Stimulated activated CD4-positive, alpha-beta T cell treated with anti-CD3 and anti-CD28 coated beads, TNF-alpha, amount 100 ng/mL, for 48 hours (primary cell): ENCODE measurements at places on chromosomes 1 and 21.

- no peak for DNase-seq
Observed at GRCh38 chr21:37531431-37531932, 164.9 kb downstream of the DYRK1A start.

- DNase-seq = no peak
Observed at GRCh38 chr21:44954281-44954771, 14.5 kb downstream of the SLX9 start.

GRCh38 chr1:104932949-104933679 is 1183.4 kb downstream of the AMY1C start:
- no peak for DNase-seq

GRCh38 chr21:37551993-37552355 is 185.4 kb downstream of the DYRK1A start:
- DNase-seq = no peak

DNA sequence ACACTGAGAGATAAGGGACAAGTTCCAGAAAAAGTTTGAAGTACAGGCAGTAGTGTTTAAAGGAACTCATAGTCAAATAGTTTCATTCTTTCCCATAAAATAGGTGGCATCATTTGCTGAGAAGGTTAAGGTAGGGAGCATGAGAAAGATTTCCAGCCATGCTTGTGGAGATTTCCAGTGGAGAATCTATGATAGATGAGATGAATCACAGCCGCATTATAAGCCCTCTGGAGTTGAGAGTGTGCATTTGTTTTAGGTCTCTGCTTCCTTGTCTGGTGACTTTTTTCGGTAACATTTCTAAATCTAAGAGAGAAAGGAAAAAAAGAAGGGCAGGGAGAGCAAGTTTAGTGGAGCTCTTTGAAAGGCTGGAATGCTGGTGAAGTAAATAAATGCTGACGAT is 108.7 kb downstream of the DISP1 start:
- DNase-seq = no peak

GRCh38 chr1:40338745-40339419 is 21.8 kb upstream of the COL9A2 start:
- peak; percentile 85 for DNase-seq

DNA sequence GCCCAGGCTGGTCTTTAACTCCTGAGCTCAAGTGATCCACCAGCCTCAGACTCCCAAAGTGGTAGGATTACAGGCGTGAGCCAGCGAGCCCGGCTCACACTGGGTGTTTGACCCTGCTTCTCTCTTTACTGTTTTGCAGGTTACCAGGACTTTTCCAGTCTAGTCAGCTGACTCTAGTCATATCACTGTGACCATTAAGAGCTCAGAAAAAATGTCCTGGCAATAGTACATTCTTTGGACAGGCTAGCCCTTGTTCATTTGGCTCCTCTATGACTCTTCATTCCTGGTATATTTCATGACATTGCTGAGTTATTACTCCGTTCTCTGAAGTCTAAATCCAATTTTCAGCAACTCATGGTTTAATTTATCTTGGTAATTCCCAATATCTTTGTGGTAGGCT is 8.0 kb upstream of the CA6 start:
- no peak for DNase-seq

- no peak for DNase-seq
Observed at GRCh38 chr21:41011951-41012366, 156.0 kb upstream of the BACE2 start.

GRCh38 chr21:45054927-45055612 is 19.3 kb upstream of the ADARB1 start:
- DNase-seq = no peak

DNA sequence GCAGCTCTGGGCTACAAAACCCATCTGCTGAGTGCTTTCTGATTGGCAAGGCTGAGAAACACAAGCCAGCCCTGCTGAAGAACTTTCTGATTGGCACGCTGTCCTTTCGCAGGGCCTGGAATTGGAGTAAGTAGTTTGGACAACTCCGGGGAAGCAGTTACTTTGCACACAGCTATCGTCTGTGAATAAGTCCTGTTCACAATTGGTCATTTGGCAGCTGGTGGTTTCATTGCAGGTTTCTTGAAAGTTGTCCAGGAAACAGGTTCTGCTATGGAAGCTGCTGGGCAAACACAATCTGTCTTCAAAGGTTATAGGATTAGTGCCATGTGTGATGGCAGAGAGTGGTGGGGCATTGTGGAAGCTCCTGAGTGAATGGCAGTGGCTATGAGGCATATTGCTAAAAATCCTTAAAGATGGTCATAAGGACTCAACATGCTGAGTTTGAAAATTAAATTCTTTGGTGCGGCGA is at the start of gene KRTAP27-1:
TSS of gene KRTAP27-1 (minus strand) at position 419 of the 469 bp plus-strand sequence. CDS start at position 393, 26 bp downstream.
- DNase-seq = no peak

- DNase-seq = no peak
Observed at GRCh38 chr1:21097729-21098128, 79.0 kb downstream of the EIF4G3 start.

GRCh38 chr1:206779638-206780037 is 7.3 kb upstream of the IL10 start:
- no peak for DNase-seq

DNA sequence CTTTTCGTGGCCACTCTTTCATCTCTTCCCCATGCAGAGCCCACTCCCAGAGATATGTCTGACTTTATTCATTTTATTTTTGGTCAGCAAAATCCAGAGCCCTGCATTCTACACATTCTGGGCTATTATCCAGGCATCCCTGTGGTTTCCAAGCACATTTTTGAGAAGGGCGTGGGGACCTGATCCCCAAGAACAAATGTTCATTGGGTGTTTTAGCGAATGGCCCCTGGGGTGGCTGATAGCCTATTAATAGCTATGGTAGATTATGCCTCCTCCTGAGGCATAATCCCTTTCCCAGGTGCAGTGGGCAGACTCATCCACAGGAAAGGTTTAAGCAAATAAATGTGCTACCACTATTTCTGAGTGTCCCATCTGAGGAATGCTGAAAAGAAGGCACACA is 511.8 kb upstream of the USP24 start:
- no peak for DNase-seq

- DNase-seq = no peak
Observed at GRCh38 chr1:192797143-192797542, 11.7 kb upstream of the RGS2 start.

GRCh38 chr1:7298145-7298544 is 473.0 kb upstream of the VAMP3 start:
- no peak for DNase-seq

- no peak for DNase-seq
Observed at GRCh38 chr1:185498207-185498606, 181.2 kb upstream of the IVNS1ABP start.

DNA sequence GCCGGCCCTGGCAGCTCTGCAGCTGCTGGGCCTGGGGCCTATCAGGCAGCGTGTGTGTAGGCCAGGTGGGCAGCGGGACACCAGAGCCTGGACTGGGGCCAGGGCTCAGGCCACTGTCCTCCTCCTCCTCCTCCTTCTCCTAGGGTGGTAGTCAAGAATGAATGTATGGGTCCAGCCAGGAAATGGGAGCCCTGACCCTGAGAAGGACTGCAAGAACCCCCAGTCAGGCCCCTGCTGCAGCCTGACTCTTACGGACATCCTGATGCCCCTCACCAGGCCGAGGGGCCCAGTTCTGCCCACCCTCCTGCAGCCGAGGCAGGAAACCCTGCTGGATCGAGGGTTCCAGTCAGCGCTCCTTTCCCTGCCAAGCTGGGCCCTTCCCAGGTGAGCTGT is 3.5 kb downstream of the SLFNL1 start:
- DNase-seq = no peak

DNA sequence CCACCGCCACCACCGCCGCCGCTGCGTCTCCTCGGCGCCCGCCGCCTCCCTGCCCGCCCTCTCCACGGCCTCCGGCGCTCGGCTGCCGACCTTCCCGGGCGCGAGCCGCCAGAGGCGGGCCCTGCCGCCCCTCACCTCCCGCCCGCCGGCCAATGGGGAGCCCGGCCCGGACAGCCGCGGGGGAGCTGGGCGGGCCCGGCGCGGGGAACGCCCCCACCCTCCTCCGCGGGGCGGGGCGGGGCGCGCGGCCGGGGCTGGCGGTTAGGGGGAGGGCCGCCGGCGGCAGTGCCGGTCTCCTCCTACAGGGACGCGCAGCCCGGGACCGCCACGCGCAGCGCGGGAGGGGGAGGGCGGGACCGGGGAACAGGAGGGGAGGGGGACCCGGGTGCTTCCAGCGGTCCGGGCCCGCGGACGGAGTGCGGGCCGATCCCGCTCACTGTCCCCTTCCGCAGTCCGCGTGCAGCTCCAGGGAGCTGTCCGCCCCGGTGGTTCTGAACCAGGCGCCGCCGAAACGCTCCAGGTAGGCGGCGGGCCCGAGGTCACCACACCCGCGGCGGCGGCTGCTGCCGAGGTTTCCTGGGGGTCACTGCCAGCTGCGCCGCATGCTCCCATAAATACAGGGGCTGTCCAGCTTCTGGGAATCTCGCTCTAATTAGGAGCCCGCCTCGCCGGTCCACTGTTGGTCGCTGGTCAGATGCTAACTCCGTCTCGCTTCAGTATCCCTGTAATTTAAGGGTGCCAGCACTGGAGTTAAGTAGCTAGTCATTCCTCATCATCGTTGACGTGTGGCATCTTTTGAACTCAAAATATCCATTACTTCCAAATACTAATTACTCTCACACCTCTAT is at the start of gene PGBD5:
TSS of gene PGBD5 (minus strand) at position 87 of the 848 bp plus-strand sequence. CDS start 404 bp downstream, outside the sequence.
- DNase-seq = peak; percentile 48

- DNase-seq = no peak
Observed at GRCh38 chr1:240134596-240134995, 42.9 kb downstream of the FMN2 start.

- no peak for DNase-seq
Observed at GRCh38 chr1:201636097-201636496, 97.2 kb downstream of the NAV1 start.

DNA sequence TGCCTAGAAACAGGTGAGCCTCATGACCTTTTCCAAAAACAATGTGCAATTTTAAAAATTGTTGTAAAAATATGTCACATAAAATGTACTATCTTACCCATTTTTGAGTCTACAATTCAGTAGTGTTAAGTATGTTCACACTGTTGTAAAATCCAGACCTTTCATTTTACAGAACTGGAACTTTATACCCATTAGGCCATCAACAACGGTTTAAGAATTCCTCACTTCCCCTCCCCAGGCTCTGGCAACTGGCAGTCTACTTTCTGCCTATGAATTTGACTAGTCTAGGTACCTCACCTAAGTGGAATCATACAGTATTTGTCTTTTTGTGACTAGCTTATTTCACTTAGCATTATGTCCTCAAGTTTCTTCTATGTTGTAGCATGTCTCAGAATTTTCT is 8.6 kb downstream of the CTSE start:
- DNase-seq = no peak

GRCh38 chr1:89088572-89088971 is 23.6 kb upstream of the GBP1 start:
- DNase-seq = no peak

- DNase-seq = no peak
Observed at GRCh38 chr1:162303004-162303344, 73.7 kb downstream of the SPATA46 start.

DNA sequence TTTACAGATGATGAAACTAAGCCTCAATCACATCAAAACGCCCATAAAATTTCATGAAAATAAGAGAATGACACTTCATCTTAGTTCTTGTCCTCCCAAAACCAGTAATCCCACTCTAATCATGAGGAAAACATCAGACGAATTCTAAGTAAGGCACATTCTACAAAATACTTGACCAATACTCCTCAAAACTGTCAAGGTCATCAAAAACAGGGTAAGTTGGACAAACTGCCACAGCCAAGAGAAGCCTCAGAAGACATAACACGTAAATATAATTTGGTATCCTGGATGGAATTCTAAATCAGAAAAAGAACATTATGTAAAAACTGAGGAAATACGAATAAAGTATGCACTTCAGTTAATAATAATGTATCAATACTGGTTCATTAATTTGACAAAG is 128.2 kb downstream of the DPYD start:
- no peak for DNase-seq

DNA sequence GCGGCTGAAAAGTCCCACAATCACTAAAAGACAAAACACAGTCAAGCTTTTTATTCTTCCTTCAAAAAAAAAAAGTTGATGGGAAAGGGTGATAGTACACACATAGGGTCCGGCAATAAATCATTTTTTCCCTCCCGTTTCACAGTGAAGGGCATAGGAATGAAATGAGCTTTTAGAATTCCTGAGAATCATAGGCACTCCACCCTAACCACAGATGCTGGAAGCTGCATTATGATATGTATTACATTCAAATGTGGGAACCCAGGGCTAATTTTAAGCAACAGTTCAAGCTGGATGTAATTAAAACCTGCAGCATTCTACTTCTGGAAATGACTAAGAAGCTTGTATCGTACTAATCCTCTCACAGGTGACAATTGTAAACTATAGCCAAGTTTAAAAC is 75.7 kb upstream of the KCNJ15 start:
- DNase-seq = no peak

DNA sequence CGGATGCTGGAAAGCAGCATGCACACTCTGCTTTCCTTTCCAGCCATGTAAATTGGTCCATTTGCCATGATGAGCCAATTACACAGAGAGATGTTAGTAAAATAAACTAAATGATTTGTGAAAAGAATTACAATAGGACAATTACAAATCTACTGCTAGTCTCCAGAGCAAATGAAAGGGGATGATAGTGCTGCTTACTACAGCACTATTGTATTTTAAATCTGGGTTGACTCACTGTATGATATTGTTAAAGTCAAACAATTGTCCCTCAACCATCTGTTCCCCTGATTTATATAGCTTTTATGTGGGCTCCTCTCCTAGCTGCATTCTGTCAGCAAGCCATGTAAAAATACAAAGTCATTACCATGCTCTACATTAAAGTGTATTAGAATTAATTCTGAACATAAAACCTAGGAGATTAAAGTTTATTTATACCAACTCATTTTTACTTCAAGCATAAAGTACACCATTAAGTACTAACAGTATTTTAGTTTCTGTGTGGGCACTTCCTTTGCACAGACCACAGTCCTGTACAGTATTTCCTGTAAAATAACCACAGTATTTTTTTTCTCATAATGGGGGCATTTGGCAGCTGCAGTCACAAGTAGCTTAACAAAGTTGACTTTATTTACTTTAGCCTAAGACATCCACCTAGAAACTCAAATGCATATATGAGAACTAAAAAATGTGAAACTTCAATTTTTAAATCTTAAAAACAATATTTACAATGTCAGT is 135.8 kb downstream of the VAV3 start:
- DNase-seq = no peak

DNA sequence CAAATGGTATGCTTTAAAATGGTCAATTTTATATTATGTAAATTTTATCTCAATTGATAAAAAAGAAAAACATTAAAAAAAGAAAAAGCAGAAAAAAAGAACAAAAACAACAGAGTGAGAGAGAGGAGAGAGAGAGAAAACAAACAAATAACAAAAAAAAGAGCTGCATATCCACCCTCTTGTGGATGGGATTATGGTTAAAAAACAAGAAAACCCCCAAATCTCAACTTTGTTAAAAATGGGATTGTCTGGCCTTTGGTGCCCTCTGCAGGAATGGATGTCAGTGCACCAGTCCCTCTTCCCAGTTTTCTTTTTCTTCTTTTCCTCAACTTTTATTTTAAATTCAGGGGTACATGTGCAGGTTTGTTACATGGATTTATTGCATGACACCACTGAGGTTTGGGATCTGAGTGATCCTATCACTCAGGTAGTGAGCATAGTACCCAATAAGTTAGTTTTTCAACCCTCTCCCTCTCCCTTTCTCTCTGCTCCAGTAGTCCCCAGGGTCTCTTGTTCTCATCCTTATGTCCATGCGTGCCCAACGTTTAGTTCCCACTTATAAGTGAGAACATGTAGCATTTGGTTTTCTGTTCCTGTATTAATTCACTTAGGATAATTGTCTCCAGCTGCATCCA is 28.1 kb downstream of the RNF187 start:
- DNase-seq = no peak

- DNase-seq = no peak
Observed at GRCh38 chr21:21241391-21241790, 243.2 kb downstream of the NCAM2 start.
